ENCODE measurements at places on chromosomes 7 and 10.

DNA sequence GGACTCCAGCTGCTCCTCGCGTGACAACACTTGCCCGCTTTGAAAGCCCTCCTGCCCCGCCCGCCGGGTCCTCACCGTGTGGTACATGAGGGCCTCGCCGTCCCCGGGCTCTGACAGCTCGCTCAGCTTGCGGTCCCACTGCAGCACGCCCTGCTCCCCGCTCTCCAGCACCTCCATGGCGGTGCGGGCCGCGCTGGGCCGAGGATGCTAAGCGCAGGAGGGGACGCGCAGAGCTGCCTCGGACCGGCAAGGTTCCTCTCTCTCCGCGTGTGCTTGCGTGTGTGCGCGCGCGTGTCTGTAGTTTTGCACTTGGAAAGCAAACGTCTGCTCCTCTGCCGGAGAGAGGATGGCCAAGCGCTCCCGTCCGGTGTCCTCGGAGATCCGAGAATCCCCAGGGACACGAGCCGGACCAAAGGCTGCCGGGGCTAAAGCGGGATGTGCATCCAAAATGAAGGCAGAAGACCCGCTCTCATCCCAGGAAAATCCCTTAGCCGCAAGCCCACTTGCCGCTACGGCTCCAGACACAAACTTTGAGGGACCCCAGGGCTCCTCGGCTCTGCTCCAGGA, at the start of gene CREB3L2:
TSS of gene CREB3L2 (minus strand) at position 558 of the 567 bp plus-strand sequence. CDS start at position 177, 381 bp downstream.
- peak within 1 kb of the TSS; percentile 76 for H3K27ac ChIP-seq
- H3K4me3 ChIP-seq, result peak within 1 kb of the TSS; percentile 93
- H3K4me1 ChIP-seq, result peaks cover 10% of the 10 kb centered on the region
- DNase-seq, result no peak
- no peaks in the 10 kb centered on the region for H3K36me3 ChIP-seq

- no peak overlapping the region for H3K27ac ChIP-seq
- no peak for DNase-seq
- no peak overlapping the region for H3K4me3 ChIP-seq
- no peaks in the 10 kb centered on the region for H3K4me1 ChIP-seq
- peaks cover 3% of the 10 kb centered on the region for H3K27me3 ChIP-seq
Measured at GRCh38 chr10:71487726-71488125, 91.0 kb downstream of the CDH23 start.

DNA sequence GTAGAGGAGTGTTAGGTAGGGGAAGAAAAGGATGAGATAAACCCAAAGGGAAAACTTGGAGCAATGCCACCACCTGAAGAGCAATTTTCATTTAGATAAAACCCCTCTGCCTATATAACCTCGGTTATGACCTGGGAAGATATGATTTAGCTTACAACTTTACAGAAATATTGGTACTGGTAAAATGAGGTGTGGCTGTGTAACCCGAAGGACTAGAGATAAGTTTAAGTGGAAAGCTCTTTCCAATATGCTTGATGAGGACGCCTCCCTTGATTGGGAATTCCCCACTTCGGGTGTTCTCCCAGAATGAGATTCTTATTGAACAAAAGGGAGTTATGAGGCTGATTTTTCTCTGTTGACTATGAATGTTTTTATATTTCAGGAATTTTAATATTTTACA, 109.5 kb upstream of the CDK6 start:
- no peak overlapping the region for H3K27ac ChIP-seq
- H3K4me3 ChIP-seq, result no peak overlapping the region

GRCh38 chr10:1278306-1278705, 222.1 kb downstream of the WDR37 start:
- no peak overlapping the region for H3K27ac ChIP-seq
- H3K36me3 ChIP-seq, result no peaks in the 10 kb centered on the region
- H3K4me3 ChIP-seq, result no peak overlapping the region
- no peaks in the 10 kb centered on the region for H3K4me1 ChIP-seq
- 0 out of 2 replicates have a peak, but pooled peaks cover 3% of the 10 kb centered on the region for H3K27me3 ChIP-seq
- no peak for DNase-seq

DNA sequence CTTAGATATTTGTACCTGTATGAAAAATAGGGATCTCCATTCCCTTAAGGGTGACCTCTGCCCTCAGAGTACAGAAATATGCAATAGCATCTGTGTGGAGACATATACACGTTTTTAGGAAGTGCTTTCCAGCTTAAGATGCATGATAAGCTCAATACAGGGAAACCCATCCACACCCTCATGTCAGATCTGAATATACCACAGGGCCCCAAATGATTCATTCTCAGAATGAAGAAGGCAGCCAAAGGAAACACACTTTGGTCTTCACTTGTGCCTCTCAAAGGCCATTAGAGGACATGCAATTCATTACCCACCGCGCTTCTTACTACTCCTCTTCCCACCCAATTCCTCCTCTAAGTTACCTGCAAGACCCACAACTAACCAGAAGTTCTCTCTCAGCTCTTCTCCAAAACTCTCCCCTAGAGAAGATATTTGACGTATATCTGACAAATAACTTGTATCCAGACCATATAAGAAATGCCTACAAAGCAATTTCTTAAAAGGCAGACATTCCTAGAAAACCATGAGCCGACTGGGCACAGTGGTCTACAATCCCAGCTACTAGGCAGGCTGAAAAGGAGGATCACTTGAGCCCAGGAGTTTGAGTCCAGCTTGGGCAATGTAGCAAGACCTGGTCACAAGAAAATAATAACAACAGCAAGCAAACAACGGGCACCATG, 103.0 kb downstream of the OAT start:
- H3K27ac ChIP-seq, result no peak overlapping the region
- H3K36me3 ChIP-seq, result no peaks in the 10 kb centered on the region
- no peak for DNase-seq
- no peaks in the 10 kb centered on the region for H3K27me3 ChIP-seq
- H3K4me1 ChIP-seq, result no peaks in the 10 kb centered on the region

GRCh38 chr10:89795840-89796239, 94.5 kb downstream of the KIF20B start:
- no peaks in the 10 kb centered on the region for H3K4me1 ChIP-seq
- no peaks in the 10 kb centered on the region for H3K27me3 ChIP-seq
- H3K27ac ChIP-seq, result no peak overlapping the region
- no peak overlapping the region for H3K4me3 ChIP-seq
- no peaks in the 10 kb centered on the region for H3K36me3 ChIP-seq

DNA sequence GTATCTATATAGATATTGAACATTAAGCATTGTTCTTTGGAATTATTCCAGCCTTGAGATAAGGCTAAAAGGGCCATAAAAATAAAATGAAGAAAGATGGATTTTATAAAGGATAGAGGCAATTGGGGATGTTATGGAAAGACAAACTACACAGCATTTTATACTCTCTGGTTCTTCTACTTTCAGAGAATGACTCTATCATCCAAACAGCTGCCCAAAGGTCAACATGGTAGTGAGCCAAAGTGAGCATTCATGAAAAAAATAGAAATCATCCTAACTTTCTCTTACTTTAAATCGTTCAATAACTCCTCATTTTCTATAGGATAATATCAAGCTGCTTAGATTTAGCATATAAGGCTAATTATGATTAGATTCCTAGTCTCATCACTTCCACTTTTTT, 25.2 kb downstream of the IMMP2L start:
- H3K27me3 ChIP-seq, result no peaks in the 10 kb centered on the region
- H3K4me1 ChIP-seq, result no peaks in the 10 kb centered on the region
- no peak overlapping the region for H3K4me3 ChIP-seq
- H3K36me3 ChIP-seq, result no peaks in the 10 kb centered on the region
- DNase-seq, result no peak
- no peak overlapping the region for H3K27ac ChIP-seq

GRCh38 chr10:95279042-95279820, 11.6 kb downstream of the PDLIM1 start:
- no peak overlapping the region for H3K4me3 ChIP-seq
- DNase-seq, result no peak
- H3K4me1 ChIP-seq, result peaks cover 58% of the 10 kb centered on the region
- H3K36me3 ChIP-seq, result no peaks in the 10 kb centered on the region
- H3K27me3 ChIP-seq, result no peaks in the 10 kb centered on the region

DNA sequence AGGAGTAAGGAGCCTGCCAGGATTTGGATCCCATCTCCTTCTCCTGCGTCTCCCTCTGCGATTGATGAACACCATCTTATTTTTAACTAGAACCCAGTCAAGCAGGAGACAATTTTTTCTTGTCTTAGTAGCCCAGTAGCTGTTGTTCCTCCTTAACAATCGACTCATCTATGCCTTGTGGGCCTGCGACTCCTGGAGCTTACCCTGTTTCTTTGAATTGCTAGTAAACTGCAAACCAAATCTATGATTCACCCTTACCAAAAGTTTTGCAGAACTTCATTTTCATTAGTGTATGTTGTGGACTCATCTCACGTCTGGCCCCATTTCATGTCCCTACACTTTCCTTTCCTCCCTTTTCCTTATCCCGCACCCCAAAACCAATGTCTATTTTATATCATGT, 37.7 kb downstream of the TRIL start:
- no peaks in the 10 kb centered on the region for H3K36me3 ChIP-seq
- DNase-seq, result no peak
- H3K4me3 ChIP-seq, result no peak overlapping the region
- H3K27me3 ChIP-seq, result peaks cover 16% of the 10 kb centered on the region
- H3K27ac ChIP-seq, result no peak overlapping the region
- no peaks in the 10 kb centered on the region for H3K4me1 ChIP-seq

DNA sequence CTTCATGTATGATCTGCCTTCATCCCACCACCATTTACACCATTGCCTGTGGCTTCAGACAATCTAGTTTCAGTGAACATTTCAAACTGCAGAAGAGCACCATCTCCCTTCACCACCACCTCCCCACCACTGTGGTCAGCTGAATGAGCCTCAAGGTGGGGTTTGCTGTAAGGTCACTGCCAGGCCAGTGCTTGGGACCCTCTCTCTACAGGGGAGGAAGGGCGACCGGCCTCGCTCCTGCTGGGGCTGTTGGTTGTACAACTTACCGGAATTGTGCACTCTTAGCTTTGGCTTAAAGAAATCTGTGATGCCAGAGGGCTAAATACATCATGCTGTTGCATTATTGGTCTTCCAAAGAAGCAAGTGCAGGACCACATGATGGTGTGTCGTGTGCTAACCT, 26.6 kb downstream of the PFKP start:
- peak overlapping the region; percentile 96 for H3K27ac ChIP-seq
- no peak overlapping the region for H3K4me3 ChIP-seq
- H3K4me1 ChIP-seq, result peaks cover 74% of the 10 kb centered on the region
- DNase-seq, result no peak

- H3K27ac ChIP-seq, result no peak overlapping the region
- no peaks in the 10 kb centered on the region for H3K4me1 ChIP-seq
- no peak overlapping the region for H3K4me3 ChIP-seq
- no peaks in the 10 kb centered on the region for H3K36me3 ChIP-seq
Measured at GRCh38 chr10:49220031-49220430, 31.8 kb upstream of the TMEM273 start.

DNA sequence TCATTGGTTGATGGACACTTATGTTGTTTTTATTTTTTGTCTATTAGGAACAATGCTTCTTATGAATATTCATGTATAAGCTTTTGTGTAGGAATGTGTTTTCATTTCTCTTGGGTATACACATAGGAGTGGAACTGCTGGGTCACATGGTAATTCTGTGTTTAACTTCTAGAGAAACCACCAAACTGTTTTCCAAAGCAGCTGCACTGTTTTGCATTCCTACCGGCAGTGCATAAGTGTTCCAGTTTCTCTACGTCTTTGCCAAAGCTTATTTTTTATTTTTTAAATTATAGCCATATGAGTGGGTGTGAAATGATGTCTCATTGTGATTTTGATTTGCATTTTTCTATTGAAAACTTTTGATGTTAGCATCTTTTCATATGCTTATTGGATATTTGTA, 51.3 kb downstream of the ADK start:
- no peak for DNase-seq
- no peaks in the 10 kb centered on the region for H3K4me1 ChIP-seq
- H3K27me3 ChIP-seq, result no peaks in the 10 kb centered on the region
- H3K4me3 ChIP-seq, result no peak overlapping the region
- no peak overlapping the region for H3K27ac ChIP-seq

DNA sequence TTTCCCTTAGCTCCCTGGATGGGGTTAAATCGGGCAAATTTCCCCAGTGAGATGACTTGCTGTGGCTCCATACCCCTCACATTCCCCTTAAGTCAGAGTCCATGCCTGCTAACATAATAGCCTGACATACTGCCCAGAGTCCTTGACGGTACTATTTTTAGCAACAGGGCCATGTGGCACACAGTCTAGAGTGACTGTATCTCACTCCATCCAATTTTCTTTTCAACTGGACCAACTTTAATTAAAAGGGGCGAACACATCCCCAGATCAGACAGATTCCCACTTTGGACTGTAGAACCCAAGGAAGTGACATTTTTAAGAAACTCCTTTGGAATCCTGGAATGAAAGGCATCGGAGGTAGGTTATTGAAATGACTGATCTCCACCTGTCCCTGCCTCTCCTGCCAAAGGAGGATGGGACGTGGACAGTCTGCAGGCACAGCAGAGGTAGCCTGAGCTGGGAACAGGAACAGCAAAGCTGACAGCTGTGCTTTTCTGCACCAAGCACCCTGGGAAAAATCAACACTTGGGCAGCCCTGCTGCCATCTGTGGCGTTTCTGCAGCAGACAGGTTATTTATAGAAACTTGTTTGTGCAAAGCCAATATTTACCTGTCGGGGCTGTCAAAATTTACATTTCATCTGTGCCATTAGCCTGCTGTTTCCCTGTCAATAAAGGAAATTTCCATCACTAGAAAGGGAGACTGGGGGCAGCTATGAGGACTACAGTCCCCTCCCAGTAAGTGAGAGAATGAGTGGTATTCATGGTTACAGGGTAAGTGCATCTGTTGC, 221.5 kb upstream of the AOAH start:
- no peaks in the 10 kb centered on the region for H3K36me3 ChIP-seq
- H3K27ac ChIP-seq, result no peak overlapping the region
- H3K4me1 ChIP-seq, result no peaks in the 10 kb centered on the region
- no peaks in the 10 kb centered on the region for H3K27me3 ChIP-seq
- H3K4me3 ChIP-seq, result no peak overlapping the region

GRCh38 chr10:49150426-49150825, 16.6 kb upstream of the FAM170B start:
- no peaks in the 10 kb centered on the region for H3K4me1 ChIP-seq
- peaks cover 14% of the 10 kb centered on the region for H3K27me3 ChIP-seq
- H3K4me3 ChIP-seq, result no peak overlapping the region

- H3K36me3 ChIP-seq, result no peaks in the 10 kb centered on the region
- H3K4me1 ChIP-seq, result no peaks in the 10 kb centered on the region
- no peak overlapping the region for H3K4me3 ChIP-seq
- no peak for DNase-seq
- no peaks in the 10 kb centered on the region for H3K27me3 ChIP-seq
Measured at GRCh38 chr7:42345478-42346299, 108.7 kb upstream of the GLI3 start.

- H3K36me3 ChIP-seq, result no peaks in the 10 kb centered on the region
- H3K4me3 ChIP-seq, result no peak overlapping the region
Measured at GRCh38 chr7:113804475-113805095, 114.2 kb downstream of the PPP1R3A start.

GRCh38 chr7:44460325-44460724, 30.1 kb downstream of the NUDCD3 start:
- no peaks in the 10 kb centered on the region for H3K27me3 ChIP-seq
- no peaks in the 10 kb centered on the region for H3K4me1 ChIP-seq
- 0 out of 2 replicates have a peak, but pooled peaks cover 3% of the 10 kb centered on the region for H3K36me3 ChIP-seq
- no peak for DNase-seq

Data from Panc1 (cell line).